Substantia nigra (tissue), 51 donors: ENCODE measurements at places on chromosomes 6 and 20.

DNA sequence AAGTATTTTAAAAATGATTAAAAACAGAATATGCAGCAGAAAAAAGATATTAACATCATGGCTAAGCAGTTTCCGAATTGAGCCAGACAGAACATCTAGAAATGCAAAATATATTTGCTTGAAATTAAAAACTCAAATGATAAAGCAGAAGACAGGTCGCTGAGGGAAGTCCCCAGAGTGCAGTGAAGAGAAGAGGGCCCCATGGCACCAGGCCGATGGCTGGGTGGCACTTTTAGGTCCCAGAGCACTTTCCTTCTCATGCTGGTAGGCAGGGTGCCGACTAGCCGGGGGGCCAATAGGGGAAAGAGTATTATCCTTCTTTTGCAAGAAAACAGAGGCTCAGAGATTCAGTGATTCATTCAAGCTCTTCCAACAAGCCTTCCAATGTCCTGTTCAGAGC, 58.9 kb downstream of the MYH7B start:
- no peak for DNase-seq

- DNase-seq: no peak
Observed at GRCh38 chr20:39049148-39049547, 87.0 kb downstream of the DHX35 start.

DNA sequence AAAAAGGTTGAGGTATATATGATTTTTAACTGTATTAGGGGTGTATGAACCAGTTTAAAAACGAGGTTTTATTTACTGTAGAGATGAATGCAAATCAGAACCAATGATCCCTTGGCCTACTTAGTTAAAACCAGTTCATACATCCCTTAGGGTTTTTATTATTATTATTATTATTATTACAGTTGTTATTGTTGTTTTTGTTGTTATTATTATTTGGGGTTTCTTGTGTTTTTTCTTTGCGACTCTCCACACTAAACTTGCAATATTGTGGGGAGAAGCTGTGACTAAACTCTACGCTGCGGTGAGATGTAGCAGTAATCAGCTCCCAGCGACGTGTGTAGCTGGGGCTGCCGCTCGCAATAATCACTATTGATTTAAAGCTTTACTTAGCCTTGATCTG, 62.2 kb downstream of the SSR1 start:
- no peak for DNase-seq

DNA sequence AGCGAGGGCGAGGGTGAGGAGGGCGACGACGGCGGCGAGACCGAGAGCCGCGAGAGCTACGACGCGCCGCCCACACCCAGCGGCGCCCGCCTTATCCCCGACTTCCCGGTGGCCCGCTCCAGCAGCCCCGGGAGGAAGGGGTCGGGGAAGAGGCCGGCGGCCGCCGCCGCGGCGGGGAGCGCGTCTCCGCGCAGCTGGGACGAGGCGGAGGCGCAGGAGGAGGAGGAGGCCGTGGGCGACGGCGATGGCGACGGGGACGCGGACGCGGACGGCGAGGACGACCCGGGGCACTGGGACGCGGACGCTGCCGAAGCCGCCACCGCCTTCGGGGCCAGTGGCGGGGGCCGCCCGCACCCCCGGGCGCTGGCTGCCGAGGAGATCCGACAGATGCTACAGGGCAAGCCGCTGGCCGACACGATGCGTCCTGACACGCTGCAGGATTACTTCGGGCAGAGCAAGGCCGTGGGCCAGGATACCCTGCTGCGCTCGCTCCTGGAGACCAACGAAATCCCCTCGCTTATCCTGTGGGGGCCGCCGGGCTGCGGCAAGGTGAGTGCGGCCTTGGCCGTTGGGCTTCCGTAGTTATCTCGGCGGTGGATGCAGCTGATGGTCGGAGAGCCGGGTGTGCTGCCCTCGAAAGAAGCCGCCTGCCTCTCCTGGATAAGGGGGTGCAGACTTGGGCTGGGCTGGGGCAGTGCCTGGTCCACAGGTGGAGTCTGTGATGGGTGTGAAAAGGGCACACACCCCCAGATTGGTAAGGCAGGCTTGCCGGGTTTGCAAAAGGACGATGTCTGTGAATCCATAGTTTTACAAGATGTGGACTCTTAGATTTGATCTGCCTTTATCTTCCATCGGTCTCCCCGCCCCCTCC, 938 bp downstream of the WRNIP1 start:
- no peak for DNase-seq

- DNase-seq: no peak
Observed at GRCh38 chr6:155959898-155960495, 504.4 kb upstream of the NOX3 start.

DNA sequence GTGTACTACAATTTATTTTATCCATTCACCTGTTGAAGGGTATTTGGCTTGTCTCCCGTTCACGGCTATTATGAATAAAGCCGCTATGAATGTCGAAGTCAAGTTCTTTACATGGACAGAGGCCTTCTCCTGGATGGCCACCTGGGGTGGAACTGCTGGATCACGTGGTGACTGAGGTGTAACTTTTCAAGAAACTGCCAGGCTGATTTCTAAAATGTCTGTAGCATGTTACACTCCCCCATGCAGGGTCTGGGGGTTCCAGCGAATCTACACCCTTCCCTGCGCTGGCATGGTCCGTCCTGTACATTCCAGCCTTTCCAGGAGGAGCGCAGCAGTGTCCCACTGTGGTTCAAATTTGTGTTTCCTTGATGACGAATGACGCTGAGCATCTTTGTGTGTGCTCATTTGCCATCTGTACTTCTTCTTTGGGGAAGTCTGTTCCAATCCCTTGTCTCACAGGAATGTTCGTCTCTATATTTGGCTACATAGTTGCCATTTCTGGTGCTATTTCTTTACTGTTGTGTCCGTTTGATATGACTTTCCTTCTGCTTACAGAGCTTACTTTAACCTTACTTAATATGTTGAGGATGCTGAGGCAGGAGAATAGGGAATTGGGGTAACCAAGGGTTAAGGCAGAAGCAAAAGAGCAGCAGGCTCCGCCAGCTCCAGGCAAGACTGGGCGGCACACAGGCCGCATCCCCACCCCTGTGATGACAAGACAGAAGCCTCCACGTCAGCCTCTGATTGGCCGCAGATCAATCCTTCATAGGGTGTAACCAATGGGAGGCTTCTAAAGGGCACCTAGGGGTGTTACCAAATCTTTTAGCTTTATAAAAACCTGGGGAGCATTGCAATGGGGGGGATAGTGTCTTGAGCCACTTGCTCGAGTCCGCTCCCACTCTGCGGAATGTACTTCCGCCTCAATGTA, 106.6 kb downstream of the TAF4 start:
- DNase-seq: no peak

DNA sequence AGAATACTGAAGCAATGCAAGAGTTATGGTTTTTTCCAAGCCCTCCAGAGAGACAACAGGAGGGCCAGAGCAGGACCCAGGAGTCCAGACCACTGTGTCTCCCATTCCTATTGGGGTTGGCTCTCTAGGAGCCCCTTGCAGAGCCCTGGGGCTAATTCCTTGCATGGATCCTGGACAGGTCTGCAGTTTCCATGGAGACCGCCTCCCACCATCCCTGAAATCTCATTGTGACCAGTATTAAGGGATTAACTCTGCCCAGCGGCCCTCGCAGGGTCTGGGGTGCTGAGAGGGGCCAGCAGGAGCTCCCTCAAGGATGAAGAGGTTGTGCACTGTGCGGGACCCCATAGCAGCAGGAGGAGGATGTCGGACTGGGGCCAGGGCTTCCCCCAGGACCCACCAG, 34.8 kb downstream of the HNF4A start:
- no peak for DNase-seq

- DNase-seq: no peak
Observed at GRCh38 chr6:37293426-37293825, 35.5 kb upstream of the TMEM217 start.

DNA sequence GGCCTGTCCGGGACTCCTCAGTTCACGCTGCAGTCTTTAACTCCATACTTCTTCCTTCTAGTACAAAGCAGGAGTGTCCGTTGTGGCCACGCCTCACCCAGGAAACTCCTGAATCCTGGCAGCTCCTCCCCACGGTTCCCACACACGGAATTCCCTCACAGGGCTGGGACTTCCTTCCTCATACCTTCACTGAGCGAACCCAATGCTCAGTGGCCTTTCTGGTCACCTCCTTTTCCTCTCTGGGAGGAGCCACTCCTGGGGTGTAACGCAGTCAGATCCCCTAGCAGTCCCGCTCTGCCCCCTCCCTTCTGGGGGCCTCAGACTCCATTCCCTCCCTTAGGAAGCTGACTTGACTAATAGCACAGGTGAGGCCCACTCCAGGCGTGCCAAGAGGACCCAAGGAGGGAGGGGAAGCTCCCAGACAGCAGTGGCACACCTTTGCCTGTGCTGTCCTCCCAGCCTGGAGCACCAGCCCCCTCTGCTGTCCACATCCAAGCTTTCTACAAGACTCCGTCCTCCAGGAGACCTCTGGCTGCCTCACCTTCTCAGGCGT, at the start of gene SLC52A3:
TSS of gene SLC52A3 (minus strand) at position 75 of the 553 bp plus-strand sequence. CDS start 2,726 bp downstream, outside the sequence.
- DNase-seq: no peak

DNA sequence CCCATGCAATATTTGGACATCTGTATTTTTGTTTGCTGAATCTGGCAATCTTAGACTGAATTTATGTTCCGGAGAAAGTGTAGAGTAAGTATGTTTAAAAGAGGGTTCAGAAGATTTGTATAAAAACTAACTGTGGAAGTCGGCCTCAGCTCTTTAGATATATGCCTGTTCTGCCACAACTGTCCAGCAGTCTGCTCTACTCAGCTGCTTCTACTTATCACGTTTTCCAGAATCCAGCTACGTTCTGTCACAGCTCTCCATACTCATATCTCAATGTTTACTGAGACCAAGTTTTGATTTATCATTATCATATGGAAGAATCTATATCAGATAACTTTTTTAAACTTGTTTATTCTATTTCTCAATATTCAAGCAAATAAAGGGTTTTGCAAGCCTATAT, 721.3 kb downstream of the EYS start:
- no peak for DNase-seq

DNA sequence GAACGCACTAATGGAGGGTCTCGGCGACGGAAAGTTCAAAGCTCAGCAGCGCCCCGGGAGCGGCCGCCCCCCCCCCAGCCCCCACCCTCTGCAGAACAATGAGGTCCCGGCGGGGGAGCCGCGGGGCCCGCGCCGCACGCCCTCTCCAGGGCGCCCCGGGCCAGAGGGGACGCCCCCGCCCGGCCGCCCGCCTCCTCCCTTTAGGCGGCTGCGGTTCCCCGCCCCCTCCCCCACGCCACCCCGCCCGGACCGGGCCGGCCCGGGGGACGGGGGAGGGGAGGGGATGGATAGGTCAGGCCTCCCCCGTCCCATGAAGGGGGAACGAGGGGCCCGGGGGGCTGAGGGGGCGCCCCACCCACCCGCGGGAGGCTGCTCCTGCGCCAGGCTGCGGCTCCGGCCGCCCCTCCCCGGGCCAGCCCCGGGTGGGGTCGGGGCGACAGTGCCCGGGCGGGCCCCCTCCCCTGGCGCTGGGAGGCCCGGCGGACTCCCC, 1.5 kb downstream of the NOL4L start:
- DNase-seq: no peak

GRCh38 chr20:37804584-37805566, 98.1 kb upstream of the VSTM2L start:
- peak; percentile 59 for DNase-seq

- no peak for DNase-seq
Observed at GRCh38 chr6:16179970-16180431, 51.1 kb downstream of the MYLIP start.

DNA sequence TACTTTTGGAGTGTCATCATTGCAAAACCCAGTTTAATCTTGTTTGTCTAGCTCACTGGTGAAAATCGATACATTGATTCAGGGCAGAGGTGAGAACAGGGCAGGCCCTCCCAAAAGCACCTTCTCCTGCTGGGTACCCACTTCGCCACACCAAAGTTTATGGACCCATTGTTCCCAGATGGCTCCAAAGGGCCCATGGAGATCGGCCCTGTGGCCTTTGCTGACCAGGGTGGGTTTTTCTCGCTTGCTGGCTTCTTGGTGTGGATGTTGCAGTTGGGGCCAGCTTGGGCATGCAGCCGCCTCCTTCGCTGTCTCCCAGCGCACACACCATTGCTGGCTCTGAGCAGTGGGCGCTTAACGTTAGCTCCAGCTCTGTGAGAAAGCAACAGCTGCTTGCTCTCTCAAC, 178.1 kb upstream of the PDE10A start:
- no peak for DNase-seq

DNA sequence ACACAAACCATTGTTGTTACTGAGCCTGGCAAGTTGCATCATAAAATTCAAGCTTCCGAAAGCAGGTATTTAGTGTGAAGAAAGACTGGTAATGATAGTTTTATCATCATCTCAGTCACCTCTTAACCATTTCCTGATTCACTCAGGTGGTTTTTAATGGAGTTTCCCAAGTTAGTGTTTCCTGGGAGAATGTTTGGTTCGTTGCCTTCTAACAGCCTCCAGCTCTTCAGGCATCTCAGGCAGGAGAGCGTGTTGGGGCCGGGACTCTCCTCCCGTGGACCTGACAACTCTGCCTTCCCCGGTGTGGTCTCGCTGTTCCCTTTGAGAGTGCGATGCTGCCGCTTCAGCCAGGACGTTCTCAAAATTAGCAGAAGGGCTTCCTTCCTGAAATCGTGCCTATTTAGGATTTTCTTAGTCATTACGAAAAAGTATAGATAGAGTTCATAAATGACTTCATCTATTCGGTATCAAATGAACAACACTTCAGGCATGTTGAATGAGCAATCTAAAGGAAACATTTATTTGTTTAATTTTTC, 105.0 kb upstream of the QKI start:
- no peak for DNase-seq

DNA sequence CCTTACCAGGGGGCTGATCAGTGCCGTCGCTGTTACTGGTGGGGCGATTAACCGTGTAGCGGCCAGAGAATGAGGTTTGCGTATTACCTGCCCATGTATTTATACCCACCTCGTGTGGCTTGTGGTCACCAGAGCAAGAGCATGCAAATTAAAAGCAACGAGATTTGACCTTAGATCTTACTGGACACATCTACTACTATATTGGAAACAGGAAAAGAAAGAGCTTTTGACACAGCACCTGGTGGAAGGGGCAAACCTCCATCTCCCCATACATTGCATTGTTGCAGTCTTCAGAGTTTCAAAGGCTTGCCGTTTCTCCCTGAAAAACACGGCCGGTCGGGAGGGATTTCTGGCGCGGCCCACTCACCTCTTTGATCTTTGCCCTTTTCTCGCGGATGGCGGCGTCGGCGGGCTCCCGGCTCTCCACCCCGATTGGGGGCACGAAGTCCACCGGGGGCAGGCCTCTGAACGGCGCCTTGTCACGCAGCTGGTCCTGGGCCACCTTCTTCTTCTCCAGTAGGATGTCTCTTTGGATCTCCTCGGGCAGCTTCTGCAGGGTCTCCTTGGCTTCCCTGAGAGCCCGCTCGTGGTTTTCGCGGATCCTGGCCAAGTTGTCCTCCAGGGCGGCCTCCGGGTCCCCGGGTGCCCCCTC, 1.3 kb downstream of the MAN1A1 start:
- no peak for DNase-seq
